ENCODE measurements at places on chromosomes 3 and 15.
A peak's percentile ranks its signal among the peaks of the same experiment; 100 is the strongest.

- DNase-seq, result peak; percentile 64
These were observed 23.0 kb downstream of the KY start for GRCh38 chr3:134627831-134628230.

DNA sequence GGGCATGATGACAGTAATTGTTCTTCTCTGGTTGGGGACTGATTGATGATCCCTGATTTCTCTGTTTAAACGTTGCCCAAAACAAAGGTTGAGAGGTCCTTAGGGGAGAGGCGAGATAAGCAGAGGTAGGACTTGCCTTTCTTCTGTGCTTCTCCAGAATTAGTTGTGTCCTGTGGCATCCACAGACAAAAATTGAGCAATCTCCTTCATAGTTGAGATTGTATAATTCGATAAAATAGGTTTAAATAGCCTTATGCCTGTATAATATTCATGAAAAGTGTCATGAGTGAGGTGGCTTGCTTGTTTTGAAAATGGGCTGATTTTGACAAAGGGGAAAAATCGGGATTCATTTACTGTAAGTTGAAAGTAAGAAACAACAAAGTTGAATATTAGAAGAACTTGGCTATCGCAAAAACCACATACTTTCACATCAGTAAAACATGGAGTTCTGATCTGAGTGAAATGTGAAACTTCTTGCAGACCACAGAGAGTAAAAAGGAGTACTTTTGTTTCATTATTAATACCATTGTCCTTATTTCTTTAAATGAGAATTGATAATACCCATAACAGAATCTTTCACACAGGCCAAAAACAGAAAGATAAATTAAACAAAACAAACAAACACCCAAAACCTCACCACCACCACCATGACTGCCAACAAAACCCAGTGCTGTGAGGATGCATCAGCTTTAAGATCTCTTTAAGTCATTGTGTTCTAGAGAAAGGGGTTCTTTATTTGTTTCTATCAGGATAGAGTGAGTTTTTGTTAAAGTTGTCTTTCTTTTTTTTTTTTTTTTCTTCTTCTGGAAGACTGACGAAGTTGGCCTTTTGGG lies 155.7 kb downstream of the LPP start:
- no peak for DNase-seq

- no peak for DNase-seq
These were observed 1.3 kb downstream of the RBPMS2 start for GRCh38 chr15:64774037-64774628.

DNA sequence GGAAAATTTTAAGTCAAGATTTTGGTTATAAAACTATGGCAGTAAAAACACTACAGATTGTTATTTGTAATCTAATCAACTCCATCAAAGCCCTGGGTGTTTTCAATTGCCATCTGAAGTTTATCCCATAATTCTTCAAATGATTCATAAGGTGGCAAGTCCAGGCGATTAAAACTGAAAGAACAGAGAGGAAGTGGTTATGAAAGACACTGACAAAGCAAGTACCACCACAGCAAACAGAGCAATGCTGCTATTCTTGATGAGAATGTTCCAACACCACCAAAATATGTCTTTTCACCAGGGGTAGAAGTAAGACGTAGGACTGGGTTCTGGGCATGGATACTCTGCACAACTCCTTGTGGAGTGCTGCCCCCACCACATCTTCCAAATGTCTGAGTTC lies 86.9 kb upstream of the PRTG start:
- DNase-seq, result no peak

Measured in vagina (tissue), 2 donors.